Esophagus mucosa (tissue), 1 donor: ENCODE measurements at places on chromosomes 2 and 18.

DNA sequence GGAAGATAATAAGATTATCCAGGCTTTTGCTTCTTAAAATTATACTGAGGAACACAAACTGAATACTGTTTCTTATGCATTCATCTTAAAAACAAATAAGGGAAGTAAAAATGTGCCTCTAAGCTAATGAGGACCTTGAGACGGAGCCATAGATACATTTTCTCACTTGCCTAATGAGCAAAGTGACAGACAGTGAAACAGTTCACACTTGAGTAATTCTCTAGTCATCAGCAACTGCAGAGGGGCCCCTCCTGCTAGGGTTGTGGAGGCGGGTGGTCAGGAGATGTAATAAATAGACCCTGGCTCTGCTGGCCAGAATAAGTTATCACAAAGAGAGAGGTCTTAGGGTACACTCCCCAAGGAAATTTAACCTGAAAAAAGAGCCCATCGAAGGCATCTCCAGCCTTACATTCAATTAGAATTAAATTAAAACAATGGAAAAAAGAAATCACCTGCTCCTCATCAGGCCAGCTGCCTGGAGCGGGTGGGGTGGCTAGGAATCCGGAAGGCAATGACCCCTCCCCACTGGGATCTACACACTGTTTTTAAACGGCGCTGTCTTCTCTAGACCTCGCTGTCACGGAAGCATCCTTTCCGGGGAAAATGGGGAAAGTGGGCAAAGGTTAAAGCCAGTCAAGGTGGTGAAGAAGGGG, 32.6 kb upstream of the INSIG2 start:
- peak; percentile 35 for ATAC-seq

- ATAC-seq, result peak; percentile 62
Observed at GRCh38 chr18:22930089-22930713, 2.9 kb upstream of the RBBP8 start.

DNA sequence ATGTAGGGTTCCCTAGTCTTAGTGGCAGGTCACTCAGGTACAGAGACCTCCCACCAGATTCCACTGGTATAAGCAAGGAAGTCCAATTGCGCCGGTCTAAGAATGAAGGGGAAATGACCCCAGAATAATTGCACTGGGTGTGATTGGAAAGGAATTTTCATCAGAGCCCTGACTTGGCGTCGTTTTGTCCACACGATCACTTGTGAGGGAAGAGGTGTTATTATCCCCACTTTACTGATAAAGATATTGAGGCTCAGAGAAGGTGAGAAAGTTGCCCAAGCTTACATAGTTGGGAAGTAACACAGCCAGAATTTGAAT, 61.5 kb downstream of the CIB4 start:
- ATAC-seq, result no peak

DNA sequence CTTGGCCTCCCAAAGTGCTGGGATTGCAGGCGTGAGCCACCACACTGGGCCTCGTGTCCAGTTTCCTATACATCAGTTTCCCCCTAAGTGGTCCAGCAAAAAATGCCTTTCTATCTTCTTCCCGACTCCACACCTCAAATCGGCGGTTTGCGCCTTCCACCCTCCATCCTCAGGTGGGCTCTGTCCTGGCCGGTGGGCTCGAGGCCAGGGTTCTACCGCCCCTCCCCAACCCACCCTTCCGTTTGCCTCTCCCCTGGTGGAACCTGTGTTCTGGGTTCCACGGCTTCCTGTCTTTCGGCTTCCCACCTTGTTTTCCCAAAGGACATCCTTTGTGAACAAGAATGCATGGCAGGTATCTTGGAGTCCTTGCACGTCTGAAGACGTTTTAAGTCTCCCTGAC, 104.4 kb downstream of the HS6ST1 start:
- ATAC-seq, result no peak

GRCh38 chr2:60466161-60466702, 87.2 kb downstream of the BCL11A start:
- ATAC-seq, result peak; percentile 95

DNA sequence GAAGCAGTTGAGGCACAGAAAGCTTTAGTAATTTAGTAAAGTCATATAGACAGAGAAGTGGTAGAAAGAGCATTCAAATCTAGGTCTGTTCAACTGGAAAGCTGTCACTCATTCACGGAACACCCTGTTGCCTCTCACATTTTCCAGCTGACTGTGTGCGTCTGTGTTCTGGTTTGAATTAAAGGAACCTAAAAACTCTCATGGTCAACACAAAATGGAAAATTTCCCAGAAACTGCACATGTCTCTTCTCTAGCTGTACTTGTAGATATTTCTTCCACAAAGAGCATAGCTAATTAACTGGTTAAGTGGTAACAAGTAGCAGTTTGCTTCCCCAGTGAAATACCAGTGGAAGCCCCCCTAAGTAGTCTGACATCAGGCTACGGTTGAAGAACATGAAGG, 390.8 kb downstream of the TGIF1 start:
- ATAC-seq, result no peak

GRCh38 chr18:9643549-9643948, 29.2 kb upstream of the PPP4R1 start:
- peak; percentile 85 for ATAC-seq

- peak; percentile 22 for ATAC-seq
Observed at GRCh38 chr18:8794156-8794933, 89.0 kb downstream of the MTCL1 start.

DNA sequence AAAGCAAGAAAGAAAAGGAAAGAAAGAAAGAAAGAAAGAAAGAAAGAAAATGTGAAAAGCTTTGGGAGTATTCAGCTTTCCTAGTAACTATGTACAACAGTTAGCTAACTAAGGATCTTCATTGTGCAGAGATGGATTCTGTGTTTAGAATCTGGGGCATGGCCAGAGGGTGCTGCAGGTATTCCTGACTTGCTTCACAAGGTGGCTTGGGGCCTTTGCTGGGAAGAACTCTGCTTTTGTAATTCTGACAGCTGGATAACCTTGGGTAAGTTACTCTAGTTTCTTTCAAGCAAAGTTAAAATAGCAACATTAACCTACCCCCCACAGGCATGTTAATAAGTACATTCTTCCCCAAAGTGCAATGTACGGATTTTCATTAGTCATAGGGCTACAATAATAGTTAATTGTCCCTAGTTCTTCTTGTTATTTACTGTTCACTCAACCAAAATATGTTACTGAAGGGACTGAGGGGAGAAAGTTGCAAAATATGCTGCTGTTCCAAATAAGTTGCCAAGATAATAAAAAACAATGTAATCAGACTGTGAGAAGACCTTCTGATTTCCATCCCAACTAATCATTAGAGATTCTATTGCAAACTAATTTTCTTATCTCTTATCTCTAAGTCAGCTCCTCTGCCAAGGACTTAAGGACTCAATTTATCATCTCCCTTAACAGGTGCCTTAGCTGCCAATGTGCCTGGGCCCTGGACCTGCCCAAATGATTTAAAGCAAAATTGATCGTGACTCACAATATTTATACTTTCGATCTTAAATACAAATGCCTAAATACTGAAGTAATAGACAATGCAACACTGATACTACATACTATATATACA, 50.3 kb downstream of the SERPINB8 start:
- no peak for ATAC-seq

- peak; percentile 41 for ATAC-seq
Observed at GRCh38 chr18:12074736-12075135, 18.9 kb upstream of the ANKRD62 start.

DNA sequence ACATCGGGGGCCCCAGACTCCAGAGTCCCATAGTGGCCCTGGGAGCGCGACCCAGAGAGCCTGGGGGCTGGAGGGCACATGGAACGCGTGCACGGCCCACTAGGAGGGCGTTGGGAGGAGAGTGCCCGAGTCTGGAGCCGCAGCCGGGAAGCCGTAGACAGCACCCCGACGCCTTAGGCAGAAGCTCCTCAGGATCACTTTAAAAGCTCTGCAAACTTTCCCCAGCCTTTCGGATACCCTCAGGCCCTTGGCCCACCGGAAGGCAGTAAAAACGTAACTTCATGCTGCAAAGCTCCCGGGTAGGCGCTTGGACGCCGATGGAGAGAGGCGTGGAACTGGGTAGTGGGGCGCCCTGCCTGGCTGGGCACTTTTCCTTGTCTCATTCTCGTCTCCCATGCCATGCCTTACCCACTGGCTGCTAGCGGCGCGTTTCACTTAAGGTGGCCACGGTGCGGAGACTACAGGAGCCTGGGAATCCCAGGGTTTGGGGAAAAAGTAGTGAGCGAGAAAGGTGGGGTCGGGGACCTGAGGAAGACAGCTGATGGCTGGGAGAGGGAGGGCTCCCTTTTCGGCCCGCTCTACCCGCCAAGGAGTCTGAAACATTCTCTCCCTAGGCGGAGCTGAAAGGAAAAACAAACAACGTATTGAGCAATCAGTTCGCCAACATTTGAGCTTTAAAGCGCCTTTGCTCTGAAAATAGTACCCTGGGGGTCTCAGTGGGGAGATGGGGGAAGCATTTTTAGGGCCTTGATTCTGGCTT, 141.8 kb downstream of the MEIS1 start:
- ATAC-seq, result peak; percentile 48

- peak; percentile 55 for ATAC-seq
Observed at GRCh38 chr18:55265984-55266383, 306.7 kb upstream of the CCDC68 start.

GRCh38 chr2:188495969-188496431, 204.3 kb downstream of the GULP1 start:
- ATAC-seq, result no peak

DNA sequence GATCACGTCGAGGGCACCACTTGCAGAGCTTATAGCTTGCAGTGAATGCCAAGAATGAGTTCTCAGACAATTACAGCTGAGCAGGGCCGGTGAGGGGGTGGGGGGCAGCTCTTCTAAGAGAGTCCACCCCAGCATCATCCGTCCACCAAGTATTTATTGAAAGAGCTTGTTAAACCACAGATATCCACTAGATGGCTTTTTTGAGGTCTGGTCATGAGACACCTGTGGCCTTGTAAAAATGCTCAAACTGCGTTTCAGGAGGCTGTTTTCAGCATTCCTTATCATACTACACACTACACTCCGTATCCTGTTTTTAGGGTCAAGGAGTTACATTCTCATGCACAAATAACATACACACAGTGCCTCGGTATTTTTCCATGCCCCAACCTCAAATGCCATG, 51.5 kb downstream of the DNAJC10 start:
- no peak for ATAC-seq

- ATAC-seq, result no peak
Observed at GRCh38 chr2:128734521-128735295, 416.0 kb upstream of the HS6ST1 start.

DNA sequence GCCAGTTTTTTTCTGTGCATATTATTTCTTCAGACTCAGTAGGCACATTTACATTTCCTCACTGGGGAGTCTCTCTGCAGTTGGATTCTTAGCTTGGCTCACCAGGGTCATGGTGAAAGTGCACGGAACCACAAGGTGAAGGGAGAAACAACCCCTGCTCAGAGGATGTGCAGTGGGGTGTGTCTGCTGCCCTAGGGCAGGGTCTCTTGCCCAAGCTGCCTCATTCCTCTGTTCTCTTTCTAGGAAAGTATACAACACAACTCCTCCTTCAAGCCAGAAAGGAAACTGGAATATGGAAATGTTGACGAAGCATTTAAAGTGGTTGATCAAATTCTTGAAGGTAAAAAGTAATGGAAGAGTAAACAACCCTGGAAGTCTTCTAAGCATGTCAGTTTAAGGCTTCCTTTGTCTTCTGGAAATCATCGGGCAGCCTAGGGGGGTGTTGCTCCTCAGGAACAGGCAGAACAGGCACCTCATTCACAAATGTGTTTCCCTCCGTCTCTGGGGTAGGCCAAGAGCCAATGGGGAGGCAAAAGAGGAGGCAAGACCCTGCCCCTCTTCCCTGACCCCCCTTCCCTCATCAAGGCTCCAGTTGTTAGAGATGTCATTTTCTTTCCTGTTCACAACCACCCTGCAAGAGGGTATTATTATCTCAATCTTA, 41.4 kb downstream of the AOX1 start:
- ATAC-seq, result no peak

GRCh38 chr18:76515576-76515975, 20.5 kb upstream of the ZNF516 start:
- no peak for ATAC-seq

- ATAC-seq, result no peak
Observed at GRCh38 chr18:76913583-76913982, 91.2 kb downstream of the ZNF236 start.

DNA sequence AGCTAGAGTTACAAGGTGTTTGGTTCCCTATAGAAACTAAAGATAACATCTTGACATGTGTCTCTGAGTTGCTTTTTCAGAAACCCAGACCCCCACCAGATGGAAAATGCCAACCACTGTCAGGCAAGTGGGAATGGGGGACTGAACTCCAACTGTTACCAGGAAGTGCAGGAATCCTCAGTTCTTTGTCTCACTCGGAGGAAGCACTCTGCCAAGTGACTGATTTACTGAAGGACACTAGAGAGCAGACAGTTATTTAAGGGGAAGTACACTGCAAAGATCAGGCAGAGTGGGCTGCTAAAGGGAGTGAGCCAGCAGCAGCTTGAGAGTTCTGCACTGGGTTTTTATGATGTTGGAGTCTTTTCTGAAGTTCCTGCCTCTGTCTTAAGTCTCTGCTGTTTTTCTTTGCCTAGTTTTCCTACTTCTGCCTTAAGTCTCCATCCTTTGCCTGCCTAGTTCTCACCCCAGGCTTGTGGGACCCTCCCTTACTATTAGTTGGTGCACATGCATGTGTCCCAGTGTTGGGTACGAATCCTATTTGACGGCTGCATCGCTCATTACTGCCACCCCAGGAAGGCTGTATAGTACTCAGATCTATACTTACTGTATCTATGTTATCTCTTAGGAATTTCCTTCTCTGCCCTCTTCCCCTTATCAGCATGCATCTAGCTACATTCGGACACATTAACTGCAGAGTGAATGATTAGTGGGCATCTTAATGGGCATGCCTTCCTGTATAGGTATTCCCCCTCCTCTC, 97.1 kb downstream of the TEX51 start:
- no peak for ATAC-seq

GRCh38 chr2:118050386-118050785, 36.5 kb upstream of the CCDC93 start:
- no peak for ATAC-seq

DNA sequence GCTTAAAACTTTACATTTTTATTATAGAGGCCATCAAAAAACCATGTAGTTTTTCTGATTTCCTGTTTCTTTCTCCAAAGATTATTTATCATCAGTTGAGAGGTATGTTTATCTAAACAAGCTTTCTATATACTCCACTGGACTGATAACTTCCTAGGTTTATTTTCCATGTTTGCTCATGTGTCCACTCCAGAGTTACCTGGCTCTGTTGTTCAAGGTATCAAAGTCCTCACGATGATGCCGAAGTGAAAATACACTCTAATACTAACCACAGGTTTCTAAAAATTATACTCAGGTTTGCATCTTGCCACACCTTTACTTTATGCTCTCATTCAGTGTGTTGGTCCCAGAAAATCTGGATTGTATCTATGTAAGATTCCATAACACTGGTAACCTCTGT, 287.9 kb upstream of the GULP1 start:
- no peak for ATAC-seq
